Neuronal stem cell (in vitro differentiated cells): ENCODE measurements at places on chromosomes 3 and 15.

DNA sequence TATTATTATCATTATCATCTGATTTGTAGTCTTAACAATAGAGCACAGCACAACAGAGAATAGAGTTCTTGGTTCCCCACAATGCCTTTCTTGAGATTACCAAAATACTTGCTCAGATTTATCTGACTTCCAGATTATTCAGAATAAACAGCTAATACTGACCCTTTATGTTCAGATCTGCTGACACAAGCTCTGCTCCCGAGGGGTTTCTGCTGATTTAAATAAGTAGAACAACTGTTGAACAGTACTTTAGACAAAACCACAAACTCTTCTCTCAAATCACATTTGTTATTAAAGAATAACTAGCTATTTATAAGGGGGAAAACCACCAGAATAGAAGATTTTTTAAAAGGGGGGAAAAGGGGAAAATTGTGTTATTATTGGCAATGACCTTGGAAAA lies 380.2 kb upstream of the ATP11B start:
- DNase-seq, result no peak

- DNase-seq, result no peak
These were observed 246.2 kb upstream of the MCTP2 start for GRCh38 chr15:93985176-93985575.

DNA sequence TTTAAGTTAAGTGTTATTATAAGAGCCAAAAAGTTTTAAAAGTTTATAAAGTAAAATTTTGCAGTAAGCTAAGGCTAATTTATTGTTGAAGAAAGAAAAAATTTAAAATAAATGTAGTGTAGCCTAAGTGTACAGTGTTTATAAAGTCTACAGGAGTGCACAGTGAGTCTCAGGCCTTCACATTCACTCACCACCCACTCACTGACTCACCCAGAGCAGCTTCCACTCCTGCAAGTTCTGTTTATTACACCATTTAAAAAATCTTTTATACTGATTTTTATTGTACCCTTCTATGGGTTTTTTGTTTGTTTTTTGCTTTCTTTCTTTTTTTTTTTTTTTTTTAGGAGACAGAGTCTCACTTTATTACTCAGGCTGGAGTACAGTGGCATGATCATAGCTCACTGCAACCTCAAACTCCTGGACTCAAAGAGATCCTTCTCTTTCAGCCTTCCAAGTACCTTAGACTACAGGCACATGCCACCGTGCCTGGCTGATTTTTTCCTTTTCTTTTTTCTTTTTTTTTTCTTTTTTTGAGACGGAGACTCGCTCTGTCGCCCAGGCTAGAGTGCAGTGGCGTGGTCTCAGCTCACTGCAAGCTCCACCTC lies 25.9 kb downstream of the CSTA start:
- DNase-seq, result no peak

- DNase-seq, result no peak
These were observed 3.3 kb downstream of the RAB8B start for GRCh38 chr15:63192619-63193206.

DNA sequence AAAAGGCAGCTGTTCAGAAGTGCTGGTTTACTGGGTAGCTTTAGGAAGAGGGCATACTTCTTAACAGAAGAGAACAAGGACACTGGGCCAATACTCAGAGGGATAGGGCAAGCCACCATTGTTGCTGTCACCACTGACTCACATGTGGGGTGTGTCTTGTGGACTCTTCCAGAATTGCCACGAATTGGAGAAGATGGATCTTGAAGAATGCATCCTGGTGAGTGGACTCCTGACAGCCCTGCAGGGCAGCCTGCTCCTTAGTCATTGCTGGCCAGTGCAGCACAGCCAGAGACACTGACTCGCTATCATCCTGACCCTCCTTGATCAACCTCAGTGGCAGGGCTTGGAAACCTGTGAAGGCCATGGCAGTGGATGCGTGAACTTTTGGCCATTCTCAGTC lies 62.3 kb downstream of the UBP1 start:
- DNase-seq, result no peak

DNA sequence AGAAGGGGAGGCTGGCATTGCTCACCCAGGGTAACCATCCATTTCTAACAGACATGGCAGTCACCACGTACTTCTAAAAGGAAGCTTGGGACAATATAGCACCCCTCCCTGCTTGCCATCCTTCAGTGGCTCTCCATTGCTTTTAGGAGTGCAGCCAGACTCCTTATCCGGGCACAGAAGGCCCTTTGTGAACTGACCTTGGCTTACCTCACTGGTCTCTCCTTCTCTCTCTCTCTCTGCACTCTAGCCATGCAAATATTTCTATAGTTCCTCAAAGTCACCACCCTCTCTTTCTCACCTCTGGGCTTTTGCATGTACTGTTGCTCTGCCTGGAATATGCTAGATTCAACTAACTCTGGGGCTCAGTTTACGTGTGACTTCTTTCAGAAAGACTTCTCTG lies 301.1 kb downstream of the SHQ1 start:
- no peak for DNase-seq
